Dermis blood vessel endothelial cell (primary cell): ENCODE measurements at places on chromosomes 7 and 10.

DNA sequence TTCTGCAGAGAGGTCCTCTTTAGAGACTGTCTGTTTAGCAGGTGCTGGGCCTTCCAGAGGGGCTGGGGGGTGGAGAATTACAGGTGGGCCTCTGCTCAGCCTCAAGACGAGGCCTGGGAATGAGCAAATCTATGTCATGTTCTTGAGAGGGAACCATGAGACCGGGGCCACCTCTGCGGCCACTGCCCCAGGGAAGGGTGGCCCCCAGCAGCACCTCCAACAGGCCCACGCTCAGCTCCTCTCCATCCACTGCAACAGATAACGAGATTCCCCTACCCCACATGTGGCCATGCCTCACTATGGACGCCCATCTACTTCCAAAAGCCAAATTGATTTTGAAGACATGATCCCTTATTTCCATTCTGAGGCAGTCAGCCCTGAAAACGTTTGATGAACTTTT is 176.9 kb downstream of the TCERG1L start:
- DNase-seq: no peak

DNA sequence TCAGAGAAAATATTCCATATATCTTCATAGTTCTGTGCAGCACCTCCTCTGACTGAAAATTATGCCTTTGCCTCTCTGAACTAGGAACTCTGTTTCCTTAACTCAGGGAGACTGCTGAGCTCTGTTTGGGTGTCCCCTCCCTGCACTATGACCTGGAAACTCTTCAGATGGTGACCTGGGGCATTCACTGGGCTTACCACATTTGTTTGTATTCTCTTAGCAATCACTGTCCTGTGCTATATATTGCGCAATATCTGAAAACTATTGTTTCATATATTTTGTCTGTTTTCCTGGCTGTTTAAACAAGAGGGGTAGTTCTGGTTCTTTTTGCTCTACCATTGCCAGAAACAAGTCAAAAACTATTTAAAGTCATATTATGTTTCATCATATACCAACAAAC is 181.8 kb upstream of the KIAA1217 start:
- DNase-seq: no peak

DNA sequence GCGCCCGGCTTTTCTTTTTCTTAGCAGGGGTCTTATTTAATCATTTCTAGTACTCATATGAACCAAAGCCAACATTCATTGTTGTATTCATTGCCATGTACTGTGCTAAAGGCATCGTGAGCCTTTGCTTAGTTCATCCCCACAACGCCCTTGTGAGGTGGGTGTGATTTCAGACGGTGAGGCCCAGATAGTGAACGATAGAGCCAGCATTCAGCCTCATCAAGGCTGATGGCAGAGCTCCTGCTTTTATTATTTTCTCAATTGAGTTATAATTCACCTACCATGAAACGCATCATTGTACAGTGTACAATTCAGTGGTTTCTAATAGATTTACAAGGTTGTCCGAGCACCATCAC is 50.1 kb downstream of the HK1 start:
- no peak for DNase-seq

- no peak for DNase-seq
Observed at GRCh38 chr7:130852867-130853266, 118.9 kb upstream of the KLF14 start.

GRCh38 chr10:112218036-112218390 is 34.4 kb upstream of the GPAM start:
- no peak for DNase-seq

- DNase-seq: no peak
Observed at GRCh38 chr7:91656541-91657482, 223.7 kb downstream of the MTERF1 start.

DNA sequence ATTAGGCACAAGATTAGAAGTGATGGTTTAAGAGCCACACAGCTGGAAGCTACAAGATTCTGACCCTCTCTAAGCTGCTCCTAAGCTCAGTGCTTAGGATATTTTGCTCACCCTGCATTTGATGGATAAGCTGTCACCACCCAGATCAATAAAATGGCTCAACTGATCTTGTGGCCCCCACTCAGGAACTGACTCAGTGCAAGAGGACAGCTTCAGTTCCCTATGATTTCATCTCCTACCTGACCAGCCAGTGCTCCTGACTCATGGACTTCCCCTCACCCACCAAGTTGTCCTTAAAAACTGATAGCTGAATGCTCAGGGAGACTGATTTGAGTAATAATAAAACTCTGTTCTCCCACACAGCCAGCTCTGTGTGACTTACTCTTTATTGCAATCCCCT is 833.8 kb downstream of the GRID1 start:
- no peak for DNase-seq

GRCh38 chr7:141693082-141693481 is 8.9 kb downstream of the DENND11 start:
- DNase-seq: no peak

- no peak for DNase-seq
Observed at GRCh38 chr10:110850099-110850498, 21.6 kb upstream of the PDCD4 start.
